ENCODE measurements at places on chromosomes 5 and 9. TPM values are rescaled to one million over a fixed set of nuclear protein-coding genes. Genes with fewer than 3 reads are reported as not detected.

- DNase-seq, result peak; percentile 54
These were observed 99.2 kb downstream of the CRB2 start for GRCh38 chr9:123455187-123455586.

GRCh38 chr5:110896901-110897300 is 158.1 kb downstream of the SLC25A46 start:
- DNase-seq, result no peak

DNA sequence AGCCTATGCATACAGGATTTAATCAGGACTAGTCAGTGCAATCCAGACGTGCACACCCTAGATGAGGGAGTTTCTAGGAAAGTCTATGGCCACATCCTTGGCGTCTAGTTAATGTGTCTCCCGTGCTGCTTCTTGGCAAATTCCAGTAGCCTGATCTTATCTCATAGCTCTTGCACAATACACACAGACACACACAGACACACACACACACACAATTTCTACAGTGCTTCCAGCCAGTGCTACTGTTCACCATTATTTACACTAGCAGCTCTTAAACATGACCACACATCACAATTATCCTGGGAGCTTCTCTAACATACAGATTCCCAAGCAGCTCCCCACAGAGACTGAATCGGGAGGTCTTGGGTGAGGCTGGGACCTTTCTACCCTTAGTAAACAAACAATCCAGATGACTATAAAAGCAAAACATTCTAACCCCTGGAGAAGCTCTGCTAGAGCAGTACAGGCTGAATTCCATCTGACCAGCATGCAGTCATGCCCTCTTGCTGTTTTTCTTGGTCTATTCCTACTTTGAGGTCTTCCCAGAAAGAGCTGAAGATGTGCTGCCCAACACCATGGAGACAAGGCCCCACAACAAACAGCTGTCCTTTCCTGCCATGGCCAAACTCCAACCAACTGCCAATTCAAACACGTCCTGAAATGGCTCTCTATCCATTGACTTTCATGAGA is 236.6 kb downstream of the DEPDC1B start:
- no peak for DNase-seq

- no peak for DNase-seq
These were observed 1.6 kb downstream of the PKD2L2 start for GRCh38 chr5:137890845-137891244.

DNA sequence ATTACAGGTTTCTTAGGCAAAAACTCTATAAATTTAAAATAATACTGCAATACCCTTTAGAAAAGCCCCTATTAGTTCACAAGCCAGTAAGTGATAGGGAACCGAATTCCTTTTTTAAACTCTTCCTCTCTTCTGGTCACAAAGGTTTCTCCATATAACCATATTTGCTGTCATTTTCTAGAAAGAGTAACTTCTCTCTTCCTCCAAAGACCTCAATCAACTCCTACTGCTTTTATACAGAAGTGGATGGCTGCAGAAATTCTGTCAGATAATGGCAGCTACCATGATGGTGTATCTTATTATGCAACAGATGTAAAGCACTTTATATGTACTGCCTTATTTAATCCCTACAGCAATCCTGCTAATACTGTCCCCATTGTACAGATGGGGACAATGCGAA is 6.2 kb downstream of the TUT7 start:
- no peak for DNase-seq

GRCh38 chr5:168422431-168422830 is 63.8 kb upstream of the RARS1 start:
- no peak for DNase-seq

GRCh38 chr5:113034182-113034773 is 57.7 kb downstream of the DCP2 start:
- no peak for DNase-seq

DNA sequence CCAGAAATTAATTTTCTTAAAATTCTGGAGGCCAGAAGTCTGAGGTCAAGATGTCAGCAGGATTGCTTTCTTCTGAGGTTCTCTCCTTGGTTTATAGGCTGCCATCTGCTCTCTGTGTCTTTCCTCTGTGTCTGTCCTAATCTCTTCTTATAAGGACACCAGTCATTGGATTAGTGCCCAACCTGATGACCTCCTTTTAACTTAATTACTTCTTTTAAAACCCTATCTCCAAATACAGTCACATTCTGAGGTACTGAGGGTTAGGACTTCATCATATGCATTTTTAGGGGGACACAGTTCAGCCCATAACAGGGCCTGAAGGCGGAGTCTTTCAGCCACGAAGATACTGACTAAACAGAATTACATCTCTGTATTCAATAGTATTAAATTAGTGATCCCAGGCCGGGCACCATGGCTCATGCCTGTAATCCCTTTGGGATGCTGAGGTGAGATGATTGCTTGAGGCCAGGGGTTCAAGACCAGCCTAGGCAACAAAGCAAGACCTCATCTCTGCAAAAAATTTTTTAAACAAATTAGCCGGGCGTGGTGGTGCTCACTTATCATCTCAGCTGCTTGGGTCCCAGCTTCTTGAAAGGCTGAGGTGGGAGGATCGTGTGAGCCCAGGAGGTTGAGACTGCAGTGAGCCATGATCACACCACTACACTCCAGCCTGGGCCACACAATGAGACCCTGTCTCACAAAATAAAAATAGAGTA is 5.9 kb upstream of the RPS6 start:
- DNase-seq, result no peak

GRCh38 chr5:96064877-96065276 is 103.2 kb upstream of the ELL2 start:
- DNase-seq, result no peak

- no peak for DNase-seq
These were observed 1.3 kb downstream of the SDHA start for GRCh38 chr5:219460-219863.

FPGS gene
- 46.5 TPM for total RNA-seq

REXO4 gene
- total RNA-seq, result 26.0 TPM
